Lower lobe of right lung (tissue), 2 donors: ENCODE measurements at places on chromosomes 6 and 20. TPM values are rescaled to one million over a fixed set of nuclear protein-coding genes. Genes with fewer than 3 reads are reported as not detected.

CLDN20 gene
- not detected for total RNA-seq

SLC22A23 gene
- total RNA-seq, result 27.8 TPM

PTCRA gene
- total RNA-seq, result 9.8 TPM

SLC24A3 gene
- total RNA-seq, result 7.9 TPM

TOX2 gene
- 16.3 TPM for total RNA-seq
